Hepatic stellate cell (primary cell): ENCODE measurements at places on chromosomes 6 and 20.

DNA sequence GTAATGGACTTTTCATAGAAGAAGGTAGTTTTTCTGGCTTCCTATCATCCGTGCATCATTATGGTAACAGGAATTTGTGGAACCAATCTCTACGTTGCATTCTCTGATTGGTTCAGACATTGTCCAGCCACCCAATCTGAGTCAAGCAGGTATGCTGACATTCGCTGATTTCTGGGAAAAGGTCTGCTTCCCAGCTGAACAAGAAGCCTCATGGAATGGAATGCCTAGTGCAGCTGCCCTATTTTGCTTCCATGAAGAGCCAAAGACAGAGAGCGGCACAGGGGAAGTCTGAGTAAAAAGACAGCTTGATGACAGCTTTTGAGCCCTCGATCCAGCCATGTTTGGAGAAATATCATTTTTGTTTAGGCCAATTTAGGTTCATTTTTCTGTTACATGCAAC is 38.5 kb upstream of the TXLNB start:
- no peak for DNase-seq

GRCh38 chr6:87094576-87094975 is 330 bp downstream of the CGA start:
- DNase-seq: no peak

DNA sequence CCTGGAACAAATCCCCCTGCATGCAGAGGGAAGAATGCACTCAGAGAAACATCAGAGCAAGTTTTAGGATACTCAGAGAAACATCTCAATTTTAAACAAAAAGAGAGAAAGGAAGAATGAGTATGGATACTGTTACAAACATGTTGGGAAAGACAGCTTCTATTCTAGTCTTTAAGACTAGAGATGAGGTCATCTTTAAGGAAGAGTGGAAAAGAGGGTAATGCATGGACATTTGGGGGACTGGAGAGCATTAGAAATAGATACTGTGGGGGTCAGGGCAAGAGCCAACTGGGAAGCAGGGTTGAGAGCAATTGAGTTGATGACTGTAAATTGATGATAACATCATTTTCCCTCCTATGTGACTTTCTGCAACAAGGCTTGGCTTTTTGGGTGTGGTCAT is 431.2 kb downstream of the CDH26 start:
- no peak for DNase-seq

GRCh38 chr6:159640722-159641482 is 52.1 kb downstream of the SOD2 start:
- no peak for DNase-seq

DNA sequence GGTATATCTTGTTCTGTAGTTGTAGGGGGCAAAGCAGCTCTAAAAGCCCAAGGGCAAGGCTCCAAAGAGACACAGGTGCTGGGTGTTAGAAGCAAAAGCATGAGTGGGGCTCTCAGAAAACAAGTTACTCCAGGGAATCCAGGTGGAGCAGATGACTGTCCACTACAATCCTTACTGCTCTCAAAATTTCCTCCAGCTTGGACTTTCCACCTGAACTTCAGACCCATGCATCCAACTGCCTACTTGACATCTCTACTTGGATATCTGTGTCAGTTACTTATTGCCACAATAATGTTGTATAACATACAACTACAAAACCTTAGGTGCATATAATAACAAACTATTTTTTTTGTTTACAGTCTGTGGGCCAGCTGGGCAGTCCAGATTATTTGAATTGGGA is 22.8 kb upstream of the DTNBP1 start:
- DNase-seq: no peak

DNA sequence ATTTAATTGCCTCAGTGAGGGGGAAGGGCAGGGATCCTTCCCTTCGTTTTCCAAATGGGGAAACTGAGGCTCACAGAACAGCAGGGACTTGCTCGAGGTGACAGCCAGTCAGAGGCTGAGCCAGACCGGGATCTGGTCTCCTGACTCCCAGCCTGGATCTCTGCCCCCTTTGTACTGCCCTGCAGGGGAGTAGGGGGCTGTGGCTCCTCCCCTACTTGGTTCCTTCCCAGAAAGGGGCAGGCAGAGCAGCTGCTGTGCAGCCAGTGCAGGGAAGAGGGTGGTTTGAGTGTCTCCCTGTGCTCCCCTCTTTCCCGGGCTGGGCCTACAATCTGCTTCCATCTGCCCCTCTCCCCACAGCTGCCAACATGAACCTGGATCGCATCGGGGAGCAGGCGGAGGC is 37.6 kb downstream of the UQCC2 start:
- no peak for DNase-seq

DNA sequence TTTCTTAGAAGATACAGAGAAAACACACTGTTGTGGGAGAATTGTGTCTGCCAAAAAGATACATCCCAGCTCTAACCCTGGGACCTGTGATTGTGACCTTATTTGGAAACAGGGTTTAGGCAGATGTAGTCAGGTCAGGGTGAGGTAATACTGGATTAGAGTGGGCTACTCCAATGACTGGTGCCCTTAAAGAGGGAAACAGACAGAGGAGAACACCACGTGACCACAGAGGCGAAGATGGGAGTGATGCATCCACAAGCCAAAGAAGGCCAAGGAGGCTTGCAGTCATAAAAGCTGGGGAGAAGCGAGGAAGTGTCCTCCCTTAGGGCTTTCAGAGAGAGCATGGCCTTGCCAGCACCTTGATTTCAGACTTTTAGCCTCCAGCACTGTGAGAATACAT is 35.6 kb downstream of the SLC52A3 start:
- no peak for DNase-seq

GRCh38 chr6:38155144-38155543 is 335.6 kb downstream of the ZFAND3 start:
- DNase-seq: peak; percentile 43
